ENCODE measurements at places on chromosomes 2 and 18. TPM values are rescaled to one million over a fixed set of nuclear protein-coding genes. Genes with fewer than 3 reads are reported as not detected.

DNA sequence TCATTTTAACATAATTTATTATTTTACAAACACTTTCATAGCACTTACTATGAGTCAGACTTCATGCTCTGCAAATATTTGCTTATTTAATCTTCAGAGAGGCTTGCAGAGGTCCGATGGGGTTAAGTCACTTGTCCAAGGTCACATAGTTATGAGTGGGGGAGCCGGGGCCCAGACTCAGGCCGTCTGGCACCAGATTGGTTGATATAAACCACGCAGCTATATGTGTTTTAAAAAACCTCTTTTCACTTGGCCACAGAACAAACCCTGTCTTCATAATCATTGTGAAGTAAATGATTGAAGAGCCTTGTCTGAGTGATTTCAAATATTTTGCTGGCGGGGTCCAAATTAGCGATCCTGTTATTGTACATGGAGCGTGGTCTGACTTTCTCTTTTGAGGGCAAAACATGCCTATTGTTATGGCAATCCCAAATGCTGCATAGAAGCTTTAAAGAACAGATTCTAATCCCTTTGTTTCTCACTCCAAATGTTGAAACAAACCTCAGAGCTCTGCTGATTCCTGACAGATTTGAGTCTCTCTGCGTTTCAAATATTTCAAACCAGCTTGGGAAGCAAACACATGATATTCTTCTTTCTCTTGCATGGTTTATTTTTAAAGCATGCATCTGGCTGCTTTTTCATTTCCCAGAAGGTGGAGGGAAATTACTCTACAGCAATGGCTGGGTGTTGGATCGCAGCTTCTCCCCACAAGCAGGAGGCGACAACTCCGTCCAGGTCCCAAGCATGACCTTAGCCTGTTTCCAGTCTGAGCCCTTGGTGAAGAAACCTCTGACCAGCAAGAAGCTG, 142.4 kb downstream of the DDX1 start:
- DNase-seq, result no peak

- DNase-seq, result peak; percentile 33
Measured at GRCh38 chr2:73293534-73294171, at the start of gene EGR4. TSS of gene EGR4 (minus strand) at chr2:73293548. CDS start at chr2:73293317, 231 bp downstream.

GRCh38 chr2:81324046-81324445, 1019.5 kb upstream of the LRRTM1 start:
- DNase-seq, result peak; percentile 1

- DNase-seq, result no peak
Measured at GRCh38 chr18:23403310-23403709, 49.8 kb upstream of the RIOK3 start.

DNA sequence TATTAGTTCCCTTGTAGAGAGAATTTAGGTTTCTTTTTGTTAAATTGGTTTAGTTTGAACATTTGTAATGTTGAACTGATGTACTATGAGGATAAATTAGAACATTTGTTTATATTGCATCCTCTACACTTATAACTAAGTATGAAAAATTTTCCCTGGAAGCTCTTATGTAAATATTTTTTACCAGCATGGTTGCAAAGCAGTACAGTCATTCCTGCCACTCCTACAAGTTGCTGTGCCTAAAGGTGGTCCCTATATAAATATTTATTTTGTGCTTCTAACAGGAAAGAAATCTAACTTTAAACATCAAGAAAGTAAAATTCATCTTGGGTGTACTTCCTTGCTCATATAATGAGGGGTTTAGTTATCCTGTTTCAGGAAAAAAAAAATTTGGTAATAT, 14.2 kb downstream of the TWSG1 start:
- DNase-seq, result no peak

- no peak for DNase-seq
Measured at GRCh38 chr2:48272199-48272598, 257.8 kb upstream of the STON1 start.

DNA sequence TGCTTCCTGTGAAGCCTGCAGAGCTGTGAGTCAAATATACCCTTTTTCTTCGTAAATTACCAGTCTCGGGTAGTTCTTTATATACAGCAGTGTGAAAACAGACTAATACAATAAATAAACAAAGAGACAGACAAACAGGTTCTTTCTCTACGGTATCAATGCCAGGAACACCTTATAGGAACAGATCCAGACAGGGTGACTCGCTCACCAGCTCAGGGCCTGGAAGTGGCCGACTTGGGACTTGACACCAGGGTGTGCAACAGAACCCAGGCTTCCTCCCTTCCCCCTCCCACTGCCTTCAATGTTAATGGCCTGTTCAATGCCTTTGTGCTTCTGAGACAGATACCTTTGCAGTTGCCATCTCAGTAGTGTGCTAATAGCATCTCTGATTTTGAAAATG, 309.5 kb downstream of the ALK start:
- no peak for DNase-seq

GRCh38 chr2:194815475-194815874, 841.6 kb upstream of the SLC39A10 start:
- no peak for DNase-seq

DNA sequence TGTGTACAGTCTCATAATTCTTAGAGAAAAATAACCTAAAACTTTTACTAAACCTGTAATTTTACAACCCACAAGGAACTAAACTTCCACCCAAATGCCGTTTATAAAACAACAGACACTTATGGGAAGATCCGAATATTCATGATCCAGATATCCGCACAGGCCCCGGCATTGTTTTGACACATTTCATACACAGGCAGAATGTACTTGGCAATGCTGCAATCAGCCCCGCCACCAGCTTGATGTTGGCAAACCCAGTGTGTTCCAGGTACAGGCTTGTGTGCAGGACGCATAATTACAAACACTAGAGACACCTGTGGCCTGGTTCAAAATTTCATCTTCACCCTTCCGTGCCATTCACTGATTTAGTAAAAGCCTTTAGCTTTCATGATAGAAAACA, 393.0 kb upstream of the SALL3 start:
- DNase-seq, result no peak

DNA sequence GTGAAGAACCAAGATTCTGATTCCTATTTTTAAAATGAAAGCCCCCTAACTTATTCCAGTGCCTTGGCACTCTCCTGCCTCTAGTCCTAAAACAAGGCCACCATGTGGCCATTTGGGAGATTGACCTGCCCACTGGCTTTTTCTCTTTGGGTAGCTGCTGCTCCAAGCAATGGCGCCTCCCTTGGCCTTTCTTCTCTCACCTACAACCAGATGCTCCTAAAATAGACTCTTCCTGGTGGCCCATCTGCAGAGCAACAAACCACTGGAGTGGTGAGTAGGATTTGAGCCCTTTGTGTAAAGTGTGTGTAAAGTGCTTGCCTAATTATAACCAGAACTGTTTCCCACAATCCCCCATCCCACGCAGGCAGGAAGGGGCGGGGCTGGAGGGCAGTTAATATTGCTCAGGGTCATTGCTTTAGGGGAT, 114.2 kb downstream of the FHOD3 start:
- no peak for DNase-seq

GRCh38 chr2:70785137-70785911, 5.1 kb downstream of the FIGLA start:
- peak; percentile 20 for DNase-seq

GRCh38 chr2:118907759-118908158, 34.2 kb upstream of the MARCO start:
- DNase-seq, result no peak

LONRF2 gene
- not detected for total RNA-seq

IL1RN gene
- total RNA-seq, result not detected

ASIC4 gene
- total RNA-seq, result 0.96 TPM

UGT1A4 gene
- not detected for total RNA-seq

UGT1A6 gene
- not detected for total RNA-seq
